ENCODE measurements at places on chromosomes 16 and 17. TPM values are rescaled to one million over a fixed set of nuclear protein-coding genes. Genes with fewer than 3 reads are reported as not detected.

DNA sequence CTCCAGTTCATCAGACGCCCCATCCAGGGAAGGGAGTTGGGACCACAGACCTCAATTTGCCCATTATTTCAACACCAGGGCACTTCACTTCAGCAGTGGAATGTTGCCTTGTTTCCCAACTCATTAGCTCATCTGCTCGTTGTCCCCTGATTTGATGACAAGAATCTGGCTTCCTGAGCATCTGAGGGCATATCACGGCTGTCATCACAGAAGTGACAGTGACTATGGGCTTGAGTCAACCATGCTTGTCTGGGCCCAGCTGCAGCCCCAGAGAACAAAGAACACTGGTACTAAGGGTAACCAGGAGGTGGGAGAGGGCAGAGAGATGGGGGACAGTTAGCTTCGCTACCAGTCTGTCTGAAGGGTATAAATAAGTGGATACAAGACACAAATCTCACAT lies 266.0 kb upstream of the SDK2 start:
- no peak for DNase-seq

Gene ZNF385C
- not detected for total RNA-seq

Gene KRTAP17-1
- not detected for total RNA-seq

DNA sequence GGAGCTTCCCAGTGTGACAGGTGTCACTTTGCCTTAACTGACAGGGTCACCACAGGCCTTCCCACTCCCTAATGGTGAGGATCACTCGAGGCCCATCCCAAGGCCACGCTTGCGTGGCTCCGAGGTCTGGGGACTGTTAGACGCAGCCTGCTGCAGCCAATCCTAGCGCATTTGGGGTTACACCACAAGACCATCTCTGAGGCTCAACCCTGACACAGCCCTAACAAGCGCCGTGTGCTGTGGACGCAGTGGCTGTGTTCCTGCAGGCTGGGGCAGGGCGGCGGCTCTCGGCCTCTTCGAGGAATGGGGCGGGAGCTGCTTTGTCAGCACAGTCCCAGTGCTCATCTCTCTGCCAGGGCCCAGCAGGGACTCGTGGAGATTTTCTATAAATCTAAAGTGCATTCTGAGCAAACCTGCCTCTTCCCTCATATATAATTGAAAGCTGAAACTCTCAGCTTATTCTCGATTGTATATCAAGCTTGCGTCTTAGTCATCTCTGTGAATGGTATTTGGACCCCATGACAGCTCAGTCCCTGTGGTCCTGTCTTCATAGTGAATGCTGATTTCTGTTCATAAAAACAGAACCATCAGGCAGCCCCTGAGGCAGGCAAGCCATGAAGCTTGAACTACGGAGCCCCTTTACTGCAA lies 65.8 kb upstream of the CHMP6 start:
- DNase-seq, result no peak

- DNase-seq, result no peak
These were observed 20.1 kb downstream of the ORC6 start for GRCh38 chr16:46709469-46710005.

Gene ZNF286A
- 41.7 TPM for total RNA-seq

Gene AHSP
- not detected for total RNA-seq

DNA sequence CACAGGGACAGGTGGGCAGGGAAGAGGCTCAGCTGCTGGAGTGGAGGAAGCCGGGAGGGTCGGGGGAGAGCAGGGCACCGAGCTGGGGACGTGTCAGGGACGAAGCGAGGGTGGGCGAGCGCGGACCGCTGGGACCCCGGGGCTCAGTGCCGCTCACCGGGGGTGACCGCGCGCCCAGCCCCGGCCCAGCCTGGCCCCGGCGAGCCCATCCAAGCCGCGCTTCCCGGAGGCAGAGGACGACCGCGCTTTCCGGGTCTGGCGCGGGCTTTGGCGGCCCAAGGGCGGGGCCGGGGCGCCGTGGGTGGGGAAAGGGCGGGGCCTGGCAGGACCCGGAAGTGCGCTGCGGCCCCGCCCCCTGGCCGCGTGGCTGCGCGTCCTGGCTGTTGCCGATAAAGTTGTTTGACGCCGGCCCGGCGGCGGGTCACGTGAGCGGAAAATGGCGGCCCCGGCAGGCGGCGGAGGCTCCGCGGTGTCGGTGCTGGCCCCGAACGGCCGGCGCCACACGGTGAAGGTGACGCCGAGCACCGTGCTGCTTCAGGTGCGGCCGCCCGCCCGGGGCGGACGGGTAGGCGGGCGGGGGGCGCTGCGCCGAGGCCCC lies at the start of gene ASPSCR1:
TSS of gene ASPSCR1 (plus strand) at position 419 of the 598 bp plus-strand sequence. CDS start at position 437, 18 bp downstream.
- DNase-seq, result peak; percentile 76

DNA sequence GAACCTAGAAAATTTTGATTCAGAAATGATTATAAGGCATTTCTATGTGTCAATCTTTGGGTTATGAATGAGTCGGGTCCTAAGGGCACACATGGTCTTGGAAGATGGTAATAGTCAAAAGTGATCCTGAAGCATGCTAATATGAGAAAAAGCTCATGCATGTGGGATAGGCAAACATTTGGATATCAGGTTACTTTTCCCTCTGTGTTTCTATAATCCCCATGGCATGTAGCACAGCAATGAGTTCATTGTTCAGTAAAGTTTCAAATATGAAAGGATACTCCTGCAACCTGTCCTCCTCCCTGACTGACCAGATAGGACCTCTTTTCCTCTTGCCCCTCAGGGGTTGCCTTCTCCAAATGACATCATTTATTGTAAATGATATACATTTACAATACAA lies 249.9 kb upstream of the MON1B start:
- DNase-seq, result no peak

DNA sequence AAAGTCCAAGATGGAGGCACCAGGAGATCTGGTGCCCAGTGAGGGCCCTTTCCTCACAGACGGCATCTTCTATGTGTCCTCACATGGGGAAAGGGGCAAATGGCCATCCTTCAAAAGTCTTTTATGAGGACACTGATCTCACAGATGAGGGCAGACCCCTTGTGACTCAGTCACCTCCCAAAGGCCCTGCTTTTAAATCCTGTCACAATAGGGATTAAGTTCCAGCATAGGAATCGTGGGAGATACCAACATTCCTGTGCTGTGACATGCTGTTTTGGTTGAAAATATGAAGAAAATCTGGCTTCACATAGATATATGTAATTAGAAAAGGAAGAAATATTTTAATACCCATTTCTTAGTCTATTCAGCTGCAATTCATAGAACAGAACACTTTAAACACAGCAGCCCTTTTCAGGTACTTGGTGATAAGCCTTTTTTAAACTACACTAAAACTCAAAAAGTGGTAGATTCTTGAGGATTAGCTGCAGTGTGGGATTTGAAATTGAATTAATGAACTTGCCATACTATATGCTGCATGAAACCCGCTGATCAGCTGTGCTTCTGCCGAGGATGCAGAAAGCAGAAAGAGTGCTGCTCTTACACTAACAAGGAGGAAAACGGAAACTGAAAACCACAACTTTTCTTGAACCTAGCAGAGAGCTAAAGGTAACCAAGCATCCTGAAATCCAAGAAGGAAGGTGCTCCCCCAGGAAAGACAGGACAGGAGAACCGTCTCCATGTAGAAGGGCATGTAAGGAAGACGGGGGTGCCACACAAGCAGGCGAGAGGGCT lies 32.7 kb downstream of the VPS53 start:
- DNase-seq, result no peak

Gene CACNG3
- not detected for total RNA-seq

DNA sequence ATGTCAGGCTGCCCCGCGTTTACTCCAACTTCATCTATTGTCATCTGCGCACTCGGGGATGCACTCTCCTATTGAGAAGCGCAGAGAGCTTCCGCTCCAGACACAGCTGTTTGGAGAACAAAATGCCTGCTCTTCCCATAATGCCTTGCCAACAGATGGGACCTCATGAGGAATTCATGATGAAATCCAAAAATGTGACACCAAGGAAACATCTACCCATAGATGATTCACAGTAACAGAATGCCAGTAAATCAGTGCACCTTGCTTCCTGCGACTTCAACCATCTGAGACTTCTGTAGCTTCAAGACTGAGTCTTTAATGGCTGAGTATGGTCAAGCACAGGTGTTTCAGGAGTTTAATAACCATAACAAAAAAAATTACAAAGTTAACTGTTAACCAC lies 1144.9 kb upstream of the GOT2 start:
- DNase-seq, result no peak

- peak; percentile 57 for DNase-seq
These were observed at the start of gene MED9 for GRCh38 chr17:17476865-17477467. TSS of gene MED9 (plus strand) at chr17:17477000. CDS start at chr17:17477042, 42 bp downstream.

DNA sequence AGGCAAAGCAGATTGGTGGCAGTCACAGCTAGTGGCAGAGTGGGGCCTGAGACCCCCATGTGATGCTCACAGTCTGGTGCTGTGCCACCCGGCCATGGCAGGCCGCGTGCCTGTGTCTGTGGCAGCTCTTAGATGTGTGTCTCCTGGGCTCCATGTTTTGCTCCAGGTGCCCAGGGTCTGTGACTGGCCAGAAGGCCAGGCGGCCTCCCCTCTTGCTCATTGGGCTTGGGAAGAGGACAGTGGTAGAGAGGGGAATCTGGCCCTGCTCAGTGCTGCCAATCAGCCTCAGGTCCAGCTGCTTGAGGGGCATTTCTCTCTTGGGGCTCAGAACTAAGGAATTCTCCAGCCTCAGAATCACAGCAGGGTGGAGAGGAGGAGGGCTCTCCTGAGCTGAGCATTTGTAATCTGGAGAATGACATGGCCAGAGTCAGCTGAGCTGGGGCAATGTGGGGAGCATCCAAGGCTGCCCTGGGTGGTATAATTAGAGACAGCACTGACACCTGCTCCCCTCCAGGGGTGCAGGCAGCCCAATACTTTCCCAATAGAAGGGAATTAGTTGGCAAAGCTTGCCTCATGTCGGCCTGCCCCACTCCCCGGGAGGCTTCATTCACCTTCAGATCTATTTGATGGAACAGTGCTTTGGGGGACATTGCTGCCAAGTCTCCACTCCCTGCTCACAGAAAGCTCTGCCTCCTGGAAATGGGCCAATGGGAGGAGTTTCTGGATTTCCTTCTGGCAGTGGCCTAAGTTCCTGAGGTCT lies 2.7 kb upstream of the LASP1NB start:
- no peak for DNase-seq

Gene TEX14
- under 0.01 TPM for total RNA-seq

Gene CHST5
- not detected for total RNA-seq
